RWPE1 (cell line): ENCODE measurements at places on chromosomes 1 and 21.

GRCh38 chr1:159077120-159077961 lies 775 bp upstream of the AIM2 start:
- DNase-seq = no peak

- DNase-seq = no peak
Observed at GRCh38 chr21:45331531-45332147, 43.9 kb upstream of the POFUT2 start.

GRCh38 chr1:38071312-38072256 lies 25.0 kb upstream of the POU3F1 start:
- DNase-seq = no peak

GRCh38 chr1:180911640-180912191 lies 981 bp upstream of the KIAA1614 start:
- DNase-seq = no peak

DNA sequence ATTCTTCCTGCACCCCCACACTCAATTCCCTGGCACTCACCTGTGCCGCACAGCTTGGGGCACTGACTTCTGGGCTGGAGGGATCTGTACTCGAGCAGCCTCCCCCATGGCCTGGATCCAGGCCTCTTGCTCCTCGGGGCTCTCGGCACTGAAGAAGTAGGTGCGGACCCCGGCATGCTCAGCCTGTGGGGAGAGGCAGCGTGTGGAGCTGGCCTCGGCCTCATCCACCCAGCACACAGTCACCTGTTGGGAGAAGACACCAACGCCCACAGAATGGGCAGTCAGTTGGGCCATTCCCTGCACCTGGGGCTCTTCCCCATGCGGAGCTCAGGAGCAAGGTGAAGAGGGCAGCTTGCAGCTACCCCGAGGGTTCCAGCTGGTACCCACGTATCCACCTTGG lies 47.5 kb upstream of the GOLT1A start:
- DNase-seq = no peak

DNA sequence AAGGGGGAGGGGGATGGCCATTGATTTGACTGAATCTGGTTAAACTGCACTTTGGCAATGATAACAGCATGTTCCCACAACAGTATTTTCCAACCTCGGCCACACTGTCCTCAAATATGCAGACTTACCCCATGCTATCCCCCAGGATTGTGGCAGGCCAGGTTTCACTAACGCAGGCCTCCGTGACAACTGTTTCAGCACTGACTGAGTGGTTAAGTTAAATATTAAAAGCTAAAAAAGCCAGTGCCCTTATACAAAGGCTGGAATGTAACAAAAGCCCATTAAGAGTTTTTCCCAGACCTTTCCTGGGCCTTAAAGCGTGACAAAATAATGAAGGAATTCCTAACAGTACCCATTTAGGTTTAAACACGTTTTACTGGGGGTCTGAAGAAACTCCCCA lies 202.9 kb downstream of the USP25 start:
- no peak for DNase-seq

DNA sequence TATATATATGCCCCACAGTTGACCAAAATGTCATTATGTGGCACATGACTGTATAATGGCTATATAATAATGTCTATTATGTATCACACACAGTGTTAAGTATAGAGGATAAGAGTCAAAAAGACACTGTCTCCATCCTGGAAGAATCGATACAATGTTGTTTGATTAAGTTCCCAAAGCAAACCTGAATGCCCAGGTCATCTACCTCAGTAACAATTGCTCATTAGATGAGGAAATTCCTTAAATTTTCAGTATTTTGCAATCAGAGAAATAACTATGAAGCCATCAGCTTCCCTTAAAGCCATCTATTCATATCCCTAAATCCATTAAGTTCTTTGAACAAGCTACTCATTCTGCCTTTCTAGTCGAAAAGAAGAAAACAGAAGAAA lies 10.0 kb downstream of the FOXJ3 start:
- no peak for DNase-seq

DNA sequence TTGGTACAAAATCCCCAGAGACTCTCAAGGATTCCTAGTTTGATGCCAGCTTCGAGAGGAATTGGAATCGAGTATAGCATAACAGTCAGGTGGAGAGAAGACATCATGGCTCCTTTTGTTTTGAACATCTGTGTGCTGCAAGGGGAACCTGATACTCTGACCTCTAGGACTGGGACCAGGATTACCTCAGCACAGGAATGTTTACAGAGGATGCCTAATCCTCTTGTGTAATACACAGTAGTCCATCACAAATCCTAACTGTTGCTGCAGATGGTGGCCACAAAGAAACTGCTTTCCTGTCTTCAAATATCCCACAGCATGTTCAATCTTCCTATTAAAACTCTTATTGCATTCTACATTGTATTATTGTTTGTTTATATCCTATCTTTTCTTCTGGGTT lies 111.8 kb upstream of the PRMT6 start:
- no peak for DNase-seq

- no peak for DNase-seq
Observed at GRCh38 chr1:187721216-187721615, 892.5 kb downstream of the PLA2G4A start.

- peak; percentile 15 for DNase-seq
Observed at GRCh38 chr1:163072658-163073057, 3.5 kb downstream of the RGS4 start.

GRCh38 chr1:181296180-181296579 lies 187.1 kb upstream of the CACNA1E start:
- no peak for DNase-seq

GRCh38 chr1:62727656-62728407 lies 39.6 kb upstream of the DOCK7 start:
- no peak for DNase-seq

- no peak for DNase-seq
Observed at GRCh38 chr1:68516066-68516465, 19.2 kb upstream of the DEPDC1 start.

DNA sequence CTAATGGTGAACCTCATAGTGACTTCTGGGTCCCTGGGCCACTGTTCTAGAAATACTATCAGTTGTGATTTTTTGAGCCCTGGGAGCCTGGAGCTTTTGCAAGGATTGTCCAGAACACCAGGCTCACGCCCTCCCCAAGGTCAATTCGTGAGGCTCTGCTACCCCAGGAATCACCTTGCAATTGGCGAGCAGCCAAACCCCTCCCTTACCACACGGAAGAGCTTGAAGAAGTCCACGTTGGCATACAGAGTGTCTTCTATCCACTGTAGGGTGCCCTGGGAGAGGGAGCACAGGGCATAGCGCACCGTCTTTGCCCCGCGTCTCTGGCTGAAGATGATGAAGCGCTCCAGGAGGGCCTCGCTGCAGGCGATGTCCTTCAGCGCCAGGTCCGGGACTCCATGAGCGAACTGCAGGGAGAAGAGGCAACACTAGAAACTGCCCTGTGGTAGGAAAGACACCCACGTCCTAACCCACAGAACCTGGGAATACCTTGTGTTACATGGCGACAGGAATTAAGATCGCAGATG lies 22.3 kb downstream of the ABCA4 start:
- DNase-seq = no peak

- DNase-seq = no peak
Observed at GRCh38 chr1:60141743-60142142, 68.2 kb upstream of the C1orf87 start.

DNA sequence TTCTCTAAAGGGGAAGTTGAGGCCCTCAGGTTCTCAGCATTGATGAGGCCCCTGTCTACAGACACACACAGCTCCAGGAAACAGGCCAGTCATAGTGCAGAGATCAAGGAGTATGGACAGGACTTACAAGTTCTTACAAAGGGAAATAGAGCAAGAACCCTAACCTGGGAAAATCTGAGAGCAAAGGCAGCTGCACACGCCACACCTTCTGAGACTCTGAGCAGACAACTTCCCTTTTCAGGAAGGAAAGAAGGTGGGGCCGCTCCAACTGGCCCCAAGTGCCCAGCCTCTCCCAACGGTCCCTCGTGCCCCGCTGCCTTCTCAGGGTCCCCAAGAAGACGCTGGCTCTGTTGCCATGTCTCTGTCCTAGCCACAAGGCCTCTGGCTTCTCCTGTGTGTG lies 3.6 kb downstream of the NOC2L start:
- DNase-seq = no peak

- no peak for DNase-seq
Observed at GRCh38 chr1:84006591-84006990, 7.7 kb upstream of the TTLL7 start.

GRCh38 chr1:201038186-201038876 lies 14.8 kb upstream of the KIF21B start:
- no peak for DNase-seq

DNA sequence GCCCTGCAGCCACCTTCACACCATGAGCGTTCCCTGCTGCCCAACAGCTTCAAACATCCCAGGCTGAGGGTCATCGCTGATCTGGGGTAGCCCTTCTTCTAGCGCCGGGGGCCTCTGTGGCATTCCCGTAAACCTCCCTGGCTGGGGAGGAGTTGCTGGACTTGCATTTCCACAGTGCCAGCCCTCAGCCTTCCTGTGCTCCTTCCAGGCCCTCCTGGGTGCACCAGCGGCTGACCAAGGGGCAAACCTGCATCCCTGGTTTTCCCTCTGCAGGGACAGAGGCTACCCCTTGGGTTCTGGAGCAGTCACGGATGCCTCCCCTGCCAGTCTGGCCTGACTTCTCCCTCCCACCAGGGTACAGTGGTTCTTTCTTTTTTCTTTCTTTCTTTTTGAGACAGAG lies 218.7 kb upstream of the TMEM51 start:
- DNase-seq = no peak

GRCh38 chr1:234782791-234783190 lies 172.8 kb upstream of the IRF2BP2 start:
- DNase-seq = no peak

- DNase-seq = no peak
Observed at GRCh38 chr1:154956544-154956941, 644 bp upstream of the PBXIP1 start.

- no peak for DNase-seq
Observed at GRCh38 chr1:247182994-247183393, 11.2 kb upstream of the ZNF124 start.

DNA sequence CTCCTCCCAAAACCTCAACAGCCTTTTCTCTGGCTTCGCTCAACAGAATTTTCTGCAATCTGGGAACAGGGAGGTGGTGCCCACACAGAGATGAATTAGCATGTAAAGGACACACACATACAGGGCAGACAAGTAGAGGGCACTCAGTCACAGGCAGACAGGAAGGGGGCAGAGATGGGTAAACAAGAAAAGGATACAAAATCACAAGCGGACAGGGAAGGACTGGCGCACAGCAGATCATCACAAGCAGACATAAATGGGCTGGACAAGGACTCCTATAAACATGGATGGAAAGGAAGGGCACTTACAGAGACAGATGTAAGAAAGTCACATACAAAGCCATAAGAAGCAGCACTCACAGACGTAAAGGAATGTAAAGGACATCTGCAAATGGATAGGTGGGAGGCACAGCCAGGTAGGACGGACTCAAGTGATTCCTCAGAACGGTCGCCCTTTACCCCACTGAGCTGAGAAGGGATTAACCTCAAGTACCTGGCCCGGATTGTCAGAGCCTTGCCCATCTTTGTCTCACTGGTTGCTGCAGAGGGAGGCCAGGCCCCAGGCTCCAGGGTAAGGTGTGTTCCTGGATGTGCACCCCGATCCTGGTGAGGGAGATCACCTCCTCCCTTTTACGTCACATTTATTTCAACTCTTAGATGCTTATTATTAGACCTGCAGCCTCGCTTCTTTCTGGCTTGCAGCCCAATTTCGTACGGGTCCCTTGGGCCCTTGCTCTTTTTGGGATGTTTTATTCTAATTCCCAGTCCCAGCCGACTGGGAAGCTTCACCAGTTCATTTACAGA lies 836 bp upstream of the PRCC start:
- DNase-seq = no peak

DNA sequence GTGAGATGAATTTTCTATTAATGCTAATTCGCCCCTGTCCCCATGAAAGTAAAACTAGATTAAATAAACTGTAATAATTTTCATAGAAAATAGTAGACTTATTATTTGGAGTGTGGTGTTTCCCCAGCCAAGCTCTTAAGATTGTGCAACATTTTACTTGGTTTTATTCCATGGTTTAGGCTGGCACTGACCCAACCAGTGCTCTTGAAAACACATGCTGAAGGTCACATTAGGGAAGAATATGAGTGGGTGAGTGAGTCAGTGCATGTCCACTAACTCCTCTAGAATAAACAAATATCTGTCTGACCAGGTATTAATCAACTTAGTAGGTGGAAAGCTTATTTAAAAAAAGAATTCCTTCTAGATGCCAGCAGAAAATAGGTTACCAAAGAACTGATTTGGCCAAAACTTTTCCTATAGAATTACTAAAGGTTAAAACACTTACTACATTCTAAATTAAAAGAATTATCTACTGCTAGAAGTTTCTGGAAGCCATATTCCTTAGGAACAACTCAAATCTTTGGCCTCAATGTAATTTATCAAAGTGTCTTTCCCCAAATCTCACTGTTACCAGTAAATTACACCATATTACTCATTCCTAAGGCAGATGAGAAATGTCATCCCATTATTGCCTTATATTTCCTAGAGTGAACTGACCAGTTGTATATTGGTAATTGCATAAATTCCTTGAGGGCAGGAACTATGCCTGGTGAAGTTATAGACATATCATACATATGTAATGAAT lies 89.7 kb upstream of the RGS1 start:
- peak; percentile 71 for DNase-seq

- peak; percentile 75 for DNase-seq
Observed at GRCh38 chr1:201877877-201878401, 10.8 kb upstream of the SHISA4 start.

DNA sequence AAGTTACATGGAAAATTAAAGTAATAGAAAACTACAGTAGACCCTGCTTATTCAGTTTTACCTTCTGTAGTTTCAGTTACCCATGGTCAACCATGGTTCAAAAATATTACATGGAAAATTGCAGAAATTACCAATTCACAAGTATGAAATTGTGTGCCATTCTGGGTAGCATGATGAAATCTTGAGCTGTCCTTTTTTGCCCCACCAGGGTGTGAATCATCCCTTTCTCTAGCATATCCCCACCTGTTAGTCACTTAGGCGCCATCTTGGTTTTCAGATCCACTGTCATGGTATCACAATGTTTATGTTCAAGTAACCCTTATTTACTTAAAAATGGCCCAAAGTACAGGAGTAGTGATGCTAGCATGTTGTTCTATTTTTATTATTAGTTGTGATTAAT lies 3.5 kb upstream of the LRIF1 start:
- DNase-seq = no peak
